ENCODE measurements at places on chromosomes 6 and 20. TPM values are rescaled to one million over a fixed set of nuclear protein-coding genes. Genes with fewer than 3 reads are reported as not detected.

GRCh38 chr6:127554435-127555006, 22.5 kb upstream of the C6orf58 start:
- no peak for DNase-seq

The ANKRD66 gene
- total RNA-seq: not detected

The FGD2 gene
- not detected for total RNA-seq

- 0 out of 2 replicates have a peak, but pooled peaks cover 3% of the 10 kb centered on the region for H3K27me3 ChIP-seq
- H3K4me3 ChIP-seq: no peak overlapping the region
- DNase-seq: no peak
- H3K36me3 ChIP-seq: no peaks in the 10 kb centered on the region
- no peak overlapping the region for H3K27ac ChIP-seq
Measured at GRCh38 chr6:7811441-7811840, 85.5 kb downstream of the BMP6 start.

DNA sequence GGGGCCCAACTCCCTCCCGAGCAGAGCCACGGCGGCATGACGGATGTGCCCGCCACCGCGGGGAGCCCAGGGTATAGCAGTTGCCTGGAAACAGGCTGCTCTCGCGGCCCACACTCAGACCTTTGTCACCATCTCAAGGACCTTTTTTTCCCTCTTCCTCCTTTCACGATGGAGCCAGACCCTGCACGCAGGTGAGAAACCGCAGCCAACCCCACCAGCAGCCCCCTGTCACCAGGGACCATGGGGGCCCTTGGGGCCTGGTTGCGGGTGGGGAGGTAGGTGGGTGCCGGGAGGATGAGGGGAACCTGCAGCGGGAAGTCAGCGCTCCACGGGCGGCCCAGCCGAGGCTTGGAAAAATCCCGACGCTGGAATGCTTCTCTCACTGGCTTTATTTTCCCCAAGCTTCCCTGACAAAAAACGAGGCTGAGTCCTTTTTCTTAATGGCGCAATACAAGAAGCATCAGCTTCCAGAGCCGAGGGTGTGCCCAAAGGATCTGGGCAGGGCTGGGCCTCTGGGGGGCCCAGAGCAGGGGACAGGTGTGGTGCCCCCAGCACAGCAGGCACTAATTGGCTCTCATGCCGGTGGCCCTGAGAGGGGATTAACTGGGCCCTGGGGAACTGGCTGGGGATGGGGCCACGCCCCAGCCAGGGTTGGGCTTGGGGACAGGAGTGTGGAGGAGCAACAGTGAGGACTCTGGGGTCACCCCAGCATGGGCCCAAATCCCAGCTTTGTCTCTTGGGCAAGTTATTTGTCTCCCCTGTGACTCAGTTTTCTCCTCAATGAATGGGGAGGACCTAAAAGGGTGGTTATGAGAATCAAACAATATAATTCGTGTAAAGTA, 23.9 kb downstream of the NOL4L start:
- no peaks in the 10 kb centered on the region for H3K27me3 ChIP-seq
- H3K36me3 ChIP-seq: no peaks in the 10 kb centered on the region
- no peak overlapping the region for H3K4me3 ChIP-seq
- no peak overlapping the region for H3K27ac ChIP-seq
- DNase-seq: no peak

DNA sequence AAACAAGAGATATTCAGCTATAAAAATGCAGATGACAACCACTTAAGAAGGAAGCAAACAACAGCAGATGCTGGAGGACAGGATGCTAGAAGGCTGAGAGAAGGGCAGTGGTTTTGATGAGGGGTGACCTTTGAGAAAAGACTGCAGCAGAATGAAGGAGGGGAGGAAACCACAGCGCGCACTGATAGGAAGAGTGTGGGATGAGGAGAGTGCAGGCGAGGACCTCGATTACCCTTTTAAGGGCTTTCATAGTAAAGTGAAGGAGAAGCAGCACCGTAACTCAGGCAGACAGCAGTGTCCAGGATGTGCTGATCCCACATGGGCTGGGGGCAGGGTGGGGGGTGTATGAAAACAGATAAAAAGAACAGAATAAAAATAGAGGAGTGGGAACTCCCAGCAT, 19.2 kb downstream of the ZBTB2 start:
- peaks cover 8% of the 10 kb centered on the region for H3K4me1 ChIP-seq
- H3K27me3 ChIP-seq: no peaks in the 10 kb centered on the region
- no peak overlapping the region for H3K27ac ChIP-seq
- H3K36me3 ChIP-seq: peaks cover 26% of the 10 kb centered on the region

The HLA-DQA1 gene
- not detected for total RNA-seq

GRCh38 chr20:14609328-14610221, 272.2 kb upstream of the FLRT3 start:
- H3K36me3 ChIP-seq: no peaks in the 10 kb centered on the region
- no peaks in the 10 kb centered on the region for H3K4me1 ChIP-seq
- no peak overlapping the region for H3K27ac ChIP-seq
- DNase-seq: no peak
- H3K27me3 ChIP-seq: no peaks in the 10 kb centered on the region

GRCh38 chr6:786946-787763, 94.2 kb upstream of the EXOC2 start:
- no peak for DNase-seq
- H3K27me3 ChIP-seq: no peaks in the 10 kb centered on the region
- H3K4me3 ChIP-seq: no peak overlapping the region
- H3K4me1 ChIP-seq: no peaks in the 10 kb centered on the region

DNA sequence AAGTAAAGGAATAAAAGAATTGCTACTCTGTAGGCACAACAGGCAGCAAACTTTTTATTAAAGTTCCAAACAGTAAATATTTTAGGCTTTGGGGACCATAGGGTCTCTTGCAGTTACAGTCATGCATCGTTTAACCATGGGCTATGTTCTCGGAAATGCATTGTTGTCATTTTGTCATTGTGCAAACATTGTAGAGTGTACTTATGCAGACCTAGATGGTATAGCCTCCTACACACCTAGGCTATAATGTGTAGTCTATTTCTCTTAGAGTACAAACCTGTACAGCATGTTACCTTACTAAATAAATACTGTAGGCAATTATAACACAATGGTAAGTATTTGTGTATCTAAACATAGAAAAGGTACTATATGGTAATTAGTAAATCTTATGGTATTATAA, 54.7 kb downstream of the CDS2 start:
- peaks cover 51% of the 10 kb centered on the region for H3K36me3 ChIP-seq
- no peaks in the 10 kb centered on the region for H3K27me3 ChIP-seq
- no peak overlapping the region for H3K4me3 ChIP-seq
- no peak overlapping the region for H3K27ac ChIP-seq
- H3K4me1 ChIP-seq: peaks cover 7% of the 10 kb centered on the region

DNA sequence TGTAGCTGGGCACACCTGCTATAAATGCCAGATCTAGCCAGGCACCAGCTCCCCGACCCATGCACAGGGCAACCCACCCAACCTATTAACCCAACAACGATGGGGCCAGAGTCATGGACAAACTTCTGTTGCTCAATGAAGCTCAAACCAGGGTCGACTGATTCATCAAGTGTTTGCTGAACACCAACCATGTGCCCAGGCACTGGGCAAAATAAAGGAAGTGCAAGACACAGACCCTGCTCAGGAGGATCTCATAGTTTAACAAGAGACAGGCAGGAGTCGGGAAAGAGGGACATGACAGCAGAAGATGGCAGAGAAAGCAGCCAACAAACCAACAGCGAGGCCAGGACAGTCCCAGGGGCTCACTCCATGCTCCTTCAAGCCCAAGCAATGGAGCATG, 18.8 kb downstream of the KCNK5 start:
- H3K4me1 ChIP-seq: no peaks in the 10 kb centered on the region
- H3K36me3 ChIP-seq: no peaks in the 10 kb centered on the region
- H3K27me3 ChIP-seq: no peaks in the 10 kb centered on the region
- DNase-seq: no peak
- H3K27ac ChIP-seq: no peak overlapping the region
- no peak overlapping the region for H3K4me3 ChIP-seq

DNA sequence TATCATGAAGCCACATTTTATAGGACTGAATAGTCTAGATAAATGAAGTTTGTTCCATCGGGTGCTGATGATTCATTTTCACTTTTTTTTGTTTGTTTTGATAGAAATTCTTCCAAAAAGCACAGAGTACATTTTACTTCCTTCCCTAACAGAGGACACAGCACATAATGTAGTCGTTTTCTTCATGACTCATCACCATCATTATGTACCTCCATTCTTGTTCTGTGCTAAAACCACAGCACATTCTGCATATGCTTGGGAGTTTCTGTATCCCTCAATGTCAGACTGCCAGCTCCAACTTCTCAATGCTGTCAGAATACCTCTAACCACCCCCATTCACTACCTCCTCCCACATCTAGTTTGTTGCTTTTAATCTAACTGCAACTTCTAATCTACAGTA, 1004.9 kb upstream of the ADGRB3 start:
- no peaks in the 10 kb centered on the region for H3K4me1 ChIP-seq
- H3K27ac ChIP-seq: no peak overlapping the region
- H3K4me3 ChIP-seq: no peak overlapping the region
- no peaks in the 10 kb centered on the region for H3K36me3 ChIP-seq
- DNase-seq: no peak

DNA sequence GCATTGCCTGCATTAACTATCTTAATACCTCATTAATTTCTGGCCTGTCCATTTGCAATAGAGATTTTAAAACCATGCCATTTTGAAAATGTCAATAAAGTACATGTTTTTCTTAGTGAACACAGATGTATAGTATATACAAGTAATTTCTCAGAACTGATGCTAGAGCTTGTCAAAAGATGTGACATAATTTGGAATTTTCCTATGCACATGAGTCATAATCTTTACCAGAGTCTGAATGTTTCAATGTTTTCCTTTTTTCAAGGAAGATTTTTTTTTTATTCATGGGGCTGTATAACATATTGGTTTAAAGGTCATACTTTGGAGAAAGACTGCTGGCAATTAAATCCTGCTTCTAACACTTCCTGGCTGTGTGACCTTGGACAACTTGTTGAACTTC, 1347.5 kb upstream of the ADGRB3 start:
- H3K27ac ChIP-seq: no peak overlapping the region
- H3K27me3 ChIP-seq: no peaks in the 10 kb centered on the region
- DNase-seq: no peak
- H3K4me3 ChIP-seq: no peak overlapping the region
- H3K36me3 ChIP-seq: no peaks in the 10 kb centered on the region

DNA sequence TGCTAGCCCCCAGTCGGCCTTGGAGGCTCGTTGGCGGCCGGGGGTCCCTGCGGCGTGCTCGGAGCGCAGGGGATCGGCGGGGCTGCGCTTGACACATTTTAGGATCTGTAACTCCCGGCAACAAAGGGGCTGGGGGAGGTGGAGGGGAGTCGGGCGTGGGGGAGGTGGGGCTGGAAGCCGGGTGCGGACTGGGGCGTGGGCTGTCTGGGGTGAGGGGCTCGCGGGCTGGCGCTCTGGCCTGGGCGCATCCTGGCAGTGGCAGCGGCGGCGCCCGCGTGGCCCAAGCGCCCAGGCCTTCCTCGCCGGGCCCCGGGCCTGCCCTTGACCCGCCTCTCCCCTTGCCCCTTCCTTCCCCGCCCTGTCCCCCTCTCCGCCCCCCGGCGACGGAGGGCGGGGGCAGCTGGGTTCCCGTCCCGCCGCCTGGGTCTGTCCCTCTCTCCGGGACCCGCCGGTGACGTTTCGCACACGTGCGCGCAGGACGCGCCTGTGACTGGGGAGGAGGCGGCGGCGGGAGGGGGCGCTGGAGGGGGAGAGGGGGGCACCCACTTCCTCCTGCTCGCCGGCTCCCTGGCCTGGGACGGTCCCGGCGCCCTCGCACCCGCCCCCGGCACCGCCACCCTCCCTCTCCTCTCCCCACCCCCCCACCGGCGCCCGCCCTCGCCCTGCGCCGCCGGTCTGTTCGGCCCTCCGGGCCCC, 1.5 kb downstream of the E2F3 start:
- peak overlapping the region; percentile 95 for H3K27ac ChIP-seq
- peak overlapping the region; percentile 84 for H3K4me3 ChIP-seq
- H3K36me3 ChIP-seq: peaks cover 36% of the 10 kb centered on the region
- no peaks in the 10 kb centered on the region for H3K27me3 ChIP-seq
- H3K4me1 ChIP-seq: no peaks in the 10 kb centered on the region

DNA sequence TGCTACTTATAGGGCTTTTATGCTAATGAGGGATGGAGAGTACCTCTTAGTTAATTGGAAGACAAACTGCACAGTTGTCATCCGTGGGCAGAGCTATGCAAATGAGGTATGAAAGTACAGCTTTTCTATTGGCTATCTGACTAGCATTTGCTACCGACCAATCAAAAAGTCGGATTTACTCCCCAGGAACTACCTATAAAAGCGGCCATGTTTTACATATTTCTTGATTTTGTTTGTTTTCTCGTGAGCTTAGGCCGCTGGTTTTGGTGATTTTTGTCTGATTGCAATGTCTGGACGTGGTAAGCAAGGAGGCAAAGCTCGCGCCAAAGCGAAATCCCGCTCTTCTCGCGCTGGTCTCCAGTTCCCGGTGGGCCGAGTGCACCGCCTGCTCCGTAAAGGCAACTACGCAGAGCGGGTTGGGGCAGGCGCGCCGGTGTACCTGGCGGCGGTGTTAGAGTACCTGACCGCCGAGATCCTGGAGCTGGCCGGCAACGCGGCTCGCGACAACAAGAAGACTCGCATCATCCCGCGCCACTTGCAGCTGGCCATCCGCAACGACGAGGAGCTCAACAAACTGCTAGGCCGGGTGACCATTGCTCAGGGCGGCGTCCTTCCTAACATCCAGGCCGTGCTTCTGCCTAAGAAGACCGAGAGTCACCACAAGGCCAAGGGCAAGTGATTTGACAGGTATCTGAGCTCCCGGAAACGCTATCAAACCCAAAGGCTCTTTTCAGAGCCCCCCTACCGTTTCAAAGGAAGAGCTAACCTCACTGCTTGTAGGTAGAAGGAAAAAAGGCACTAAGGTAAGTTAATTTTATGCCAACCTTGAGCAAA, 36.9 kb downstream of the HFE start:
- H3K36me3 ChIP-seq: peaks cover 25% of the 10 kb centered on the region
- no peaks in the 10 kb centered on the region for H3K27me3 ChIP-seq
- H3K27ac ChIP-seq: peak overlapping the region; percentile 89

The SENP6 gene
- total RNA-seq: 67.7 TPM

Measured in SJSA1 (cell line).